Breast epithelium (tissue), 4 donors: ENCODE measurements at places on chromosomes 16 and 17. TPM values are rescaled to one million over a fixed set of nuclear protein-coding genes. Genes with fewer than 3 reads are reported as not detected.

TPSAB1 gene
- total RNA-seq, result 5.9 TPM

DNA sequence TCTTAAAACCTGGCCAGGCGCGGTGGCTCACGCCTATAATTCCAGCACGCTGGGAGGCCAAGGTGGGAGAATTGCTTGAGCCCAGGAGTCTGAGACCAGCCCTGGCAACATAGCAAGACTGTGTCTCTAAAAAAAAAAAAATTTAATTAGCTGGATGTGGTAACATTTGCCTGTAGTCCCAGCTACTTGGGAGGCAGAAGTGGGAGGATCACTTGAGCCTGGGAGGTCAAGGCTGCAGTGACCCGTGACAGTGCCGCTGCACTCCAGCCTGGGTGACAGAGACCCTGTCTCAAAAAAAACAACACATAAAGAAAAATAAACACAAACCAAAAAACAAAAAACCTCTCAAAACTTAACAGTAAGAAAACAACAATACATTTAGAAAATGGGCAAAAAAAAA is 106.3 kb downstream of the SMG6 start:
- no peaks in the 10 kb centered on the region for H3K4me1 ChIP-seq
- H3K4me3 ChIP-seq, result no peak overlapping the region
- H3K36me3 ChIP-seq, result no peaks in the 10 kb centered on the region
- no peak for DNase-seq

TEX19 gene
- not detected for total RNA-seq

GRCh38 chr16:15404792-15405191 is 9.2 kb downstream of the MPV17L start:
- no peaks in the 10 kb centered on the region for H3K4me1 ChIP-seq
- H3K4me3 ChIP-seq, result no peak overlapping the region
- DNase-seq, result no peak
- H3K36me3 ChIP-seq, result no peaks in the 10 kb centered on the region
- H3K27me3 ChIP-seq, result no peaks in the 10 kb centered on the region

- H3K4me3 ChIP-seq, result no peak overlapping the region
These were observed 2.7 kb upstream of the CDK5R1 start for GRCh38 chr17:32484041-32484461.

CDRT4 gene
- 7.0 TPM for total RNA-seq

- H3K36me3 ChIP-seq, result no peaks in the 10 kb centered on the region
- peak overlapping the region; percentile 84 for H3K27ac ChIP-seq
- H3K27me3 ChIP-seq, result no peaks in the 10 kb centered on the region
- peak overlapping the region; percentile 80 for H3K4me3 ChIP-seq
- H3K4me1 ChIP-seq, result no peaks in the 10 kb centered on the region
These were observed 637 bp downstream of the PLCG2 start for GRCh38 chr16:81779536-81780320.

DNA sequence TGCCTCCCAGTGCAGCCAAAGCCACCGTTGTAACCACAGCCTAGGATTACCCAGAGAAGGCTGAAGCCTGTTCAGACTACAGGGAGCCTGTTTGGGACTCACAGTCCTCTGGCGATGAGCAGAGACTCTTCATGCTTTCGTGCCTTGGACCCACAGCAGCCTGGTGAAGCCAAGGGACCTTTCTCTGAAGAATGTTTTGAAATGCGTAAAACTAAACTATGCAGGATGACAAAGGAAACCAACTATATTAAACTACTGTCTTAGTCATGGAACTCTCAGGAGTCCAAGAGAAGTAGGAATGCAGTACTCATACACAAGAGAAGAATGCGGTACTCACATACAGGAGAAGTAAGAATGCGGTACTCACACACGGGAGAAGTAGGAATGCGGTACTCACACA is 20.9 kb downstream of the ABR start:
- H3K36me3 ChIP-seq, result no peaks in the 10 kb centered on the region
- no peak overlapping the region for H3K4me3 ChIP-seq
- no peak for DNase-seq
- no peak overlapping the region for H3K27ac ChIP-seq
- H3K4me1 ChIP-seq, result no peaks in the 10 kb centered on the region

SLC16A13 gene
- total RNA-seq, result 0.32 TPM

CLEC10A gene
- 2.9 TPM for total RNA-seq

DNA sequence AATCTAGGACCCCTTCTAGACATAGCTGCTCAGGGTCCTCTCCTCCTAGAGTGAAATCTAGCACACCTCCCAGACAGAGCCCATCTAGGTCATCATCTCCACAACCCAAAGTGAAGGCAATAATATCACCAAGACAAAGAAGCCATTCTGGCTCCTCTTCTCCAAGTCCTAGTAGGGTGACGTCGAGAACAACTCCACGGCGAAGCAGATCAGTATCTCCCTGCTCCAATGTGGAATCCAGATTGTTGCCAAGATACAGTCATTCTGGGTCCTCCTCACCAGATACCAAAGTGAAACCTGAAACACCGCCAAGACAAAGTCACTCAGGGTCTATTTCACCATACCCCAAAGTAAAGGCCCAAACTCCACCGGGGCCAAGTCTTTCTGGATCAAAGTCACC is 10.7 kb downstream of the SRRM2 start:
- no peak overlapping the region for H3K4me3 ChIP-seq
- H3K27me3 ChIP-seq, result no peaks in the 10 kb centered on the region
- H3K36me3 ChIP-seq, result peaks cover 20% of the 10 kb centered on the region
- no peak for DNase-seq
- H3K27ac ChIP-seq, result no peak overlapping the region
- no peaks in the 10 kb centered on the region for H3K4me1 ChIP-seq

MCRIP1 gene
- 81.0 TPM for total RNA-seq

DNA sequence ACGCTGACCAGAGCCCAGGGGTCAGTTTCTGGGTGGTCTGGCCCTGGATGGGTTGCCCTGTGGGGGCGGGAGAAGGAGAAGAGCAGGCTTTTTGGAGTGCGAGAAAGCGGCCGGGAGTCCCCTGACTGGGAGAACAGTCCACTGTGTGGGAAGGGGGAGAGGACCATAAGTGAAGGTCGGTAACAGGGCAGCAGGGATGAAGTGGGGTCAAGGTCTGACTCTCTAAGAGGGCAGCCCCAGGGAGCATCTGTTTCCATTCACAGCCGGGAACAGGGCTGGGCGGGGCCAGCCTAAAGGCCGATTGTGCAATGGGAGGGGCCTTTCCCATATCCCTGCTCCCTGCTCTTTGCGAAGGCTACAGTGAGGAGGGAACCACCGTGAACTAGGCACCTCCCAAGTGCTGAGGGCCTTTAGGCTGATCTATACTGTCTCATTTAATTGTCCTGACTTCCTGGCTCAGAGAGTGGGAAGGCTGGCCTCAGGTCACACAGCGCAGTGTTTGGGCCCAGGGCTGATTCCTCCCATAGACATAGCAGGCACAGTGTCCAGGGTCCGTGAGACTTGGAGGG is 10.4 kb upstream of the WFDC1 start:
- H3K36me3 ChIP-seq, result no peaks in the 10 kb centered on the region
- no peak for DNase-seq
- no peaks in the 10 kb centered on the region for H3K4me1 ChIP-seq

HBA2 gene
- total RNA-seq, result 52.2 TPM

GRCh38 chr17:69914520-69914919 is 160.5 kb upstream of the KCNJ16 start:
- no peaks in the 10 kb centered on the region for H3K4me1 ChIP-seq
- H3K27me3 ChIP-seq, result no peaks in the 10 kb centered on the region
- H3K36me3 ChIP-seq, result no peaks in the 10 kb centered on the region
- no peak overlapping the region for H3K4me3 ChIP-seq
- no peak overlapping the region for H3K27ac ChIP-seq
